ENCODE measurements at places on chromosomes 7 and 10.

- no peak for DNase-seq
Observed at GRCh38 chr10:124849111-124849773, 47.6 kb downstream of the ABRAXAS2 start.

GRCh38 chr7:29447828-29448227, 115.8 kb upstream of the PRR15 start:
- DNase-seq: no peak

DNA sequence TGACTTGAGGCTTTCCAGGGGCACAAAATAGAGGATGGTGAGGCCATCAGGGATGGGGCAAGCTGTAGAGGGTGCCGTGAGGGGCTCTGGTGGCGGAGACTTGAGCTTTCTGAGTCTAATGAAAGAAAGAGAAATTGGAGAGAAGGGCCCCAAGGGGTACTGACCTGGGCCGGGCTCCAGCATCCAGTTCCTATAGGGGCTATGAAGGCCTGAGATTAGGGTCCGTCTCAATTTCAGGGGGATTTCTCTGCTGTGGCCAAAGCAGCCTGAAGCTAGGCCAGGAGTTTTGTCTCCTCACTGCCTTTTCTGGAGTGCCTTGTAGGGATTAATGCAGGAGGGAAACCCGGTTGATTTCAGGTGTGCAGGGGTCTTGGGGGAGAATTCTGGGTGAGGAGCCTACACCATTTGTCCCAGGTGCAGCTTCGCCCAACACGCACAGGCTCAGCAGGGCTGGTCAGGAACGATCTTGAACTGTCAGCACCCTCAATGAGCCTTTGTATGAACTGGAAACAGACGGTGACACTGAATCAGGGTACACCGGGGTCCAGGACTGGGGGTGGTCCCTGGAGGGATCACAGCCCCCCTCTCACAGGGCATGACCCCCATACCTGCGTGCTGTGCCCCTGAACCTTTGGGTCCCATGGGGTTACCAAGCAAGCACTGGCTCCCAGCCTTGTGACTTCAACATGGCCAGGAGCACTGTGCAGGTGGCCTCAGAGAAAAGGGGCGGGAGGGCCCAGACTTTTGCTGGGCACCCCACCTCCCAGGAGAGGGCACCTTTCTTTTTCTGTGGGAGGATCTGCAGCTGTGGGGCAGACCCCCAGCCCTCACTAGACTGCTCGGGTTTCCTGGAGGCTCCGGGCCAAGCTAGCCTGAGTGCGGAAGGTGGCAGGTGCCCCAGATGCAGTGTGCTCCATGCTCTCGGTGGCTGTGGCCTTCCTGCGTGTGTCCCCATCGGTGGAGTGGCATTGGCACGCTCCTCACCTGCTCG, 122.9 kb upstream of the RET start:
- no peak for DNase-seq

- no peak for DNase-seq
Observed at GRCh38 chr7:76048668-76048988, 722 bp downstream of the MDH2 start.

DNA sequence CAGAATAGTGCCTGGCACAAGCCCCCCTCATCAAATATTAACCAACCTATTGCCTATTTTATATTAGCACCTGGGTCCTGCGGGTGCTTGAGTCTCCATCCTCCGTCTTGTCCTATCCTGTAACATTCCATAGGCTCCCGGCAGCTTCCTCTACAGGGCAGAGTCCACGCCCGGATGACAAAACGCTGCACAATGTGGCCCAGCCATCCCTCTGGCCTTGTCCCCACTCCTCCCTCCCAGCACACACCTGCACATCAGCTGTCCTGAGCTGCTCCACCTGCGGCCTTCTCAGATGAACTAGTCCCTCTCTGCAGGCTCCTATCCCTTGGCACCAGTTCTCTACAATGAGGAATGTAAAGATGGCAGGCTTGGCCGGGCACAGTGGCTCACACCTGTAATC, 153.5 kb upstream of the PDE1C start:
- DNase-seq: no peak

GRCh38 chr7:148719753-148720152, 21.1 kb downstream of the CUL1 start:
- DNase-seq: no peak

Measured in GDM1 (cell line).